ENCODE measurements at places on chromosomes 5 and 9. TPM values are rescaled to one million over a fixed set of nuclear protein-coding genes. Genes with fewer than 3 reads are reported as not detected.

DNA sequence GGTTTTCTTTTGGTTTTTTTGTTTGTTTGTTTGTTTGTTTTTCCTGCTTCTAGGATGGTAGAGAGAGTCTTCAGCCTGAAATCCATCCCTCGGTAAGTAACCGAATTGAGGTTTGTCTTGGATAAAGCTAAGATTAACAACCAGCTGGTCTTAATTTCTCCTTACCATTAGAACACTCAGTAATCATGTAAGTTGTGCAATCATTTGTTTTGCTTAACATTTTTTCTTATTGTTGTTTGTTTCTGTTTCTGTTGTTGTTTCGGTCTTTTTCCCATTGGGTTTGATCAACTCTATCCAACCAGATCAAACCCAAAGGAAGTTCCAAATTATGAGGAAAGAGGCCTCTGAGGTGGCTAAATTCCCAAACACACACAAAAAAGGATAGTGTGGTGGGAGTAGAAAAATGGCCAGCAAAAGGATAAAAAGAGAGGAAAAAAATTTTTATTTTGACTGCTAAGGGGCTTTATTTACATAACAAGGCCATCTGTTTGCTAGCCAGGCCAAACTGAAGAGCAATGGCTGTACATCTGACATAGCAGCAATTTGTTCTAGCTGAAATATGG lies 49.6 kb upstream of the ANKRD31 start:
- no peaks in the 10 kb centered on the region for H3K27me3 ChIP-seq
- H3K4me1 ChIP-seq = no peaks in the 10 kb centered on the region
- DNase-seq = no peak

Gene SHOC1
- total RNA-seq = under 0.01 TPM

Gene C5orf52
- not detected for total RNA-seq

Gene STK10
- total RNA-seq = 16.0 TPM

Gene TIMD4
- total RNA-seq = not detected

Gene PCDHB12
- total RNA-seq = 0.26 TPM

DNA sequence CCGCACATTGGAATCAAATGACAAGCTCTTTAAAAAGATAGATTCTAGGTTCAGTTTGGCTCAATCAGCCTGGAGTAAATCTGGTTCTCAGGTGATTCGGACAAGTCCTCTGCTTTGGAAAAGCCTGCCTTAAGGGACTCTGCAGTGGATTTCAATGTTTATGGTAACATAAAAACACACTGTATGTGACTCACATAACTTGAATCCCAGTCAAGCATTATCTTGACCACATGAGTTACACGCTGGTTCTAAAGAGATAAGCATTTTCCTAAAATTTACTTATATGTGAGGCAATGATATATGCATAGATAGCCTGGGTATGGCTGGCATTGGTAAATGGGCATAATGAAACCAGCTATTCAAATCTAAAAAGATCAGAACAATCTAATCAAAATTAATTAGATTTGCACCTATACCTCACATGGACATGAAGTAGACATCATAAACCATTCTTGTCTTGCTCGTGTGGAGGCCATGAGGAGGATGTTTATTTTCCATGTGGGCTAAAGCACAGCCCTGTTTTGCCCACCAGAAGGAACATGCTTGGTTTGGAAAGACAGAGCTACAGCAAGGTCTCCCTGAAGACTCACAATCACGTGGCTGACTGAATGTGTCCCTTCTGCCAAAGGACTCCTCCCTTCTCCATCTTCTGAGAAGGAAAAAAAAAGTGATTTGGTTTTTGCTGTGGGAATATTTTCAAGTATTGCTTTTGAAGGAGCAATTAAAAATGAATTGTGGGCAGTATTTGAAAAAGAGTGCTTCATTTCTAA lies 351.7 kb downstream of the DIRAS2 start:
- no peak overlapping the region for H3K4me3 ChIP-seq
- H3K36me3 ChIP-seq = no peaks in the 10 kb centered on the region
- peak; percentile 57 for DNase-seq
- no peaks in the 10 kb centered on the region for H3K27me3 ChIP-seq
- no peak overlapping the region for H3K27ac ChIP-seq

DNA sequence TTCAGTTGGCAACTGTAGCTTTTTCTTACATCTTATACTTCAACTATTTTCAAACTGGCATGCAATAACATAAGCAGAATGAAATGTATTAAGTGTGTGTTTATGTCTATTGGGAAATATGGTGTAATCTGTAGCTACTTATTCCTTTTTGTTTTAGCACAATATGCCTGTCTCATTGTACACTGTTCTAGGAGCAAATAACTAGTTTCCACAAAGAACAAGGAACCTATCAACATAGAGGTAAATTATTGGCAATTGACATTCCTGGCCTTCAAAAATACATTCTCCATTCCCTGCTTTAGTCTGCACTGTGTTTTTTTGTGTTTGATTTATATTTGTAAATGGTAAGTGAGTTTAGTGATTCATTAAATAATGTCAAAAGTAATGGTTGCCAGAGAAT lies 75.7 kb downstream of the FBXL7 start:
- no peaks in the 10 kb centered on the region for H3K36me3 ChIP-seq
- no peaks in the 10 kb centered on the region for H3K27me3 ChIP-seq
- no peak overlapping the region for H3K27ac ChIP-seq
- peak; percentile 82 for DNase-seq

DNA sequence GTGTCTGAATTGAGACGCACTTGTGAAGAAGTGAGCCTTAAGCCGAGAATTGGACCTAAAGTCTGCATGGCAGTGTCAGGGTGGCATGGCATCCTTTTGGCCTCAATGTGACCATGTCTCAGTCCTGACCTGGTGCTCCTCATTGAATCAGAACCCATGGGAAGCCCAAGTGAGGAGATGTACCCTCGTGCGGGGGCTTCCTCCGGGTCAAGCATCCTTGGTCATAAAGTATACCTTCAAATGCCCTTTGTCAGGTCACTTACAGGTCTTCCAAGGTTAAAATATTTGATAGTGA lies 202.2 kb downstream of the GADD45G start:
- no peaks in the 10 kb centered on the region for H3K4me1 ChIP-seq
- H3K4me3 ChIP-seq = no peak overlapping the region
- no peaks in the 10 kb centered on the region for H3K36me3 ChIP-seq
- H3K27me3 ChIP-seq = no peaks in the 10 kb centered on the region

GRCh38 chr5:139276426-139276825 lies 17.1 kb upstream of the MATR3 start:
- H3K27me3 ChIP-seq = no peaks in the 10 kb centered on the region
- no peak for DNase-seq
- no peak overlapping the region for H3K27ac ChIP-seq
- H3K36me3 ChIP-seq = peaks cover 3% of the 10 kb centered on the region
- peak overlapping the region; percentile 44 for H3K4me3 ChIP-seq

GRCh38 chr5:67249590-67249895 lies 52.9 kb upstream of the CD180 start:
- no peak overlapping the region for H3K27ac ChIP-seq
- no peak for DNase-seq
- H3K27me3 ChIP-seq = no peaks in the 10 kb centered on the region

DNA sequence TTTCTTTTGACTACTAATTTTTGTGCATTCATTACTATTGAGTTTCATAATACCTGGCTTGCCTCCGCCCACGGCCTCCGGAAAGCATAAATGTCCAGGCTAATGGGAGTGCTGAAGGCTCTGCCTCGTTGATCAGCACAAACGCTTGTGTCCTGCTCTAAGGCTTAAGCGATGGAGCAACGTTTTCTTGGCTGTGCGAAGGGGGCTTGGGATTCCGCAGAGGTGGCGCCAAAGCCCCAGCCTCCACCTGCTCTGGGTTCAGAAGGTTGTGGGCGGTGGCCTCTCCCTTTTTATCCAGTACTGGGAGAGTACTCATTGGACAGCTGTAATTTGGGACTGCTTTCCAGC lies 19.7 kb downstream of the ANXA2R start:
- DNase-seq = peak; percentile 70
- H3K27ac ChIP-seq = peak overlapping the region; percentile 30
- H3K27me3 ChIP-seq = no peaks in the 10 kb centered on the region
- H3K4me3 ChIP-seq = peak overlapping the region; percentile 46
- H3K36me3 ChIP-seq = no peaks in the 10 kb centered on the region

DNA sequence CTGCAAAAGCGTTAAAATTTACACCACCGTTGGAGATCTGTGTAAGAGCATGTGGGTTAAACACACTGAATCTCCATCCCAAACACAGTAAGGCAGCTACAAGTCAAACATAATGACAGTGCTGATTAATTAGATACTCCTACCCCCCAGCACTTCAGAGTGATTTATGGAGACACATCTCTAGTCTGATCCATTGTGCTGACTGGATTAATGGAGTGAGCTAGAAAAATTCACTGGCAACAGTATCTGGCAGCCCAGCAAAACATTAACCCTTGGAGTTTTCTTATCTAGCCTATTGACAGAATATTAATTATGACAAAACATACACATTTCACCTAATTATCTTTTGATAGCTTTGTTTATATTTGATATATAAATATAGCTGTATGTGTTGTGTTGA lies 188.6 kb upstream of the ISL1 start:
- no peaks in the 10 kb centered on the region for H3K27me3 ChIP-seq
- H3K4me3 ChIP-seq = no peak overlapping the region
- no peak for DNase-seq
- no peak overlapping the region for H3K27ac ChIP-seq

- H3K27ac ChIP-seq = no peak overlapping the region
- DNase-seq = no peak
- no peaks in the 10 kb centered on the region for H3K27me3 ChIP-seq
- H3K4me1 ChIP-seq = no peaks in the 10 kb centered on the region
- H3K4me3 ChIP-seq = no peak overlapping the region
Measured at GRCh38 chr9:93263334-93264229, 79.6 kb downstream of the WNK2 start.

- H3K4me1 ChIP-seq = peaks cover 2% of the 10 kb centered on the region
- no peak overlapping the region for H3K4me3 ChIP-seq
- H3K27ac ChIP-seq = no peak overlapping the region
- no peaks in the 10 kb centered on the region for H3K27me3 ChIP-seq
Measured at GRCh38 chr5:177067503-177067902, 19.2 kb upstream of the FGFR4 start.

DNA sequence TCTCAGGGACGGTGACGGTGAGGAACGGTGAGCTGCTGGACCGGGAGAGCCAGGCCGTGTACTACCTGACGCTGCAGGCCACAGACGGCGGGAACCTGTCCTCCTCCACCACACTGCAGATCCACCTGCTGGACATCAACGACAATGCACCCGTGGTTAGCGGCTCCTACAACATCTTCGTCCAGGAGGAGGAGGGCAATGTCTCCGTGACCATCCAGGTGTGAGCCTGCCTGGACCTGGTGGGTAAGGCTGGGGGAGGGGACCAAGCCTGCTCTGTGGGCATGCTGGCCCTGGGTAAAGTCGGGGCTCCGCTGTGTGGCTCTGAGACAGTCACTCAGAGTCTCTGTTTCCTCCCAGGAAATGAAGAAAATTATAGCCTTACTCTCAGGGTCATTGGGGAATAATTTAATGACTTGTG lies 29.3 kb downstream of the CDHR2 start:
- H3K4me1 ChIP-seq = no peaks in the 10 kb centered on the region
- peak; percentile 26 for DNase-seq
- H3K36me3 ChIP-seq = no peaks in the 10 kb centered on the region

GRCh38 chr9:99430301-99430700 lies 208.2 kb downstream of the SEC61B start:
- H3K36me3 ChIP-seq = no peaks in the 10 kb centered on the region
- H3K27ac ChIP-seq = peak overlapping the region; percentile 38
- peaks cover 20% of the 10 kb centered on the region for H3K4me1 ChIP-seq
- H3K27me3 ChIP-seq = no peaks in the 10 kb centered on the region
- H3K4me3 ChIP-seq = no peak overlapping the region

- H3K36me3 ChIP-seq = no peaks in the 10 kb centered on the region
- peak; percentile 45 for DNase-seq
- H3K27me3 ChIP-seq = no peaks in the 10 kb centered on the region
- H3K4me1 ChIP-seq = peaks cover 21% of the 10 kb centered on the region
Measured at GRCh38 chr5:139137697-139138096, 60.5 kb downstream of the SIL1 start.

Gene FOXD4L5
- total RNA-seq = under 0.01 TPM

- H3K27ac ChIP-seq = no peak overlapping the region
- no peaks in the 10 kb centered on the region for H3K4me1 ChIP-seq
- DNase-seq = peak; percentile 62
Measured at GRCh38 chr5:107444300-107444699, 226.4 kb downstream of the EFNA5 start.

DNA sequence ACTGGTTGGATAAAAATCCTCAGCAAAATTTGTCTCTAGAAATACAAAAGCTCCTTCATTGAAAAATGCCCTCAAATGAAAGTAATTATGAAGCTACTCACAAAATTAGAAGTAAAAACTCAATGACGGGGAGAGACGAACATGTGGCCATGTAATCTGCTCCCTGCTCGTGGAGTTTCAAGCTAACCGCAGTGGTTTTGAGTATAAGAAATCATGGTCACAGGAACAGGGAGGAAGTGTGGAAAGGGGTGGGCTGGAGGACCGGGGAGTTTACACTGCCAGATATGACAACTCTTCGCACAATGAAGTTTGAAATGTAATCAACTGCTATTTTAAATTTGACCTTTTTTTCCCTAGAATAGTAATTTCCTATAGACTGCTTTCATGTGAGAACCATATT lies 765.4 kb upstream of the DMAC1 start:
- no peaks in the 10 kb centered on the region for H3K36me3 ChIP-seq
- H3K27ac ChIP-seq = no peak overlapping the region
- no peak overlapping the region for H3K4me3 ChIP-seq
- H3K4me1 ChIP-seq = no peaks in the 10 kb centered on the region

Gene AGXT2
- not detected for total RNA-seq

Gene DNAI1
- total RNA-seq = not detected

DNA sequence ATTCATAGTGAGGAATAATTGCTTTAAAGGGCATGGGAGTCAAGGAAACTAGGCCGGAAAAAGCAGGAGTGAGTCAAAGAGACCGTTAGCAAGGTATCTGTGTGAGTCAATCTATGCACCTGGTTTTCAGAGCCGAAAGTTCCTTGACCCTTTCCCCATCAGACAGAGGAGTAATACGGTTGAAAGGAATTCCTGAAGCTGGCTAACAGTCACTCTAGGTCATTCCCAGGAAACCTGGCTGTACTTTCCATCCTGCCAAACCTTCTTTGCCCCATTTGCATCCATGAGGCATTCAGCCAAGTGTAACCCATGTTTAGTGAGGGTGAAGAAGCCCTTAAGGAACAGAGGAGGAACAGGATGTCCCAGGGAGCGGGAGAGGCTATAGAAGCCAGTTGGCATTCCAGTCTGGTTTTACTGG lies 16.2 kb downstream of the RBM18 start:
- no peaks in the 10 kb centered on the region for H3K27me3 ChIP-seq
- H3K27ac ChIP-seq = no peak overlapping the region
- no peaks in the 10 kb centered on the region for H3K4me1 ChIP-seq
- DNase-seq = no peak
